AG10803 (cell line): ENCODE measurements at places on chromosomes 5 and 9.

DNA sequence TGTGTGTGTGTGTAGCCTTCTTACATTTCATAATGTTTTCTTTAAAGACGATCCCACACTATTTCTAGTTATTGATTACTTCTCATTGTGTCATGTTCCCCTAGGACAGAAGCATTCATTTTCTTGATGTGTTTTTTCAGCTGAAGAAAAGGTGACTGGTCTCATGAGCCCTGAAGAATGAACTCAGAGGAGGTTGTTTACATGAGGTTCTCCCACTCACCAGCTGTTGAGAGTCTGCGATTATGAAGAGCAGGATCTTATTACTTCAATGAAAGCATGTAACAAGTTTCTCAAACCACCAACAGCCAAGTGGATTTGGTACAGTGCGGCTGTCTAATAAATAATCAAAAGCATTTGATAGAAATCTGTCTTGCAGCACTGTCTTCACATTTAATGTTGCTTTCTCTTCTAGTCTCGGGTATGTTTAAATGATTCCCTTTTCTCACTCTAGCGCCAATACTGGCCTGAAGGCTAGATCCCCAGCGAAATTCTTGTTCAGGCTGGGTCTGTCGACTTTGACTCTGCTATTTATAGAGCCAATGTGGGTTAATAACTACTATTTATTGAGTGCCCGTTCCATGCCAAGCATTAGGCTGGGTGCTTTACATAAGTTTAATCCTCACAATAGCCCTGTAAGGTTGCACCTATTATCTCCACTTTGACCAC, 9.6 kb upstream of the FSD1L start:
- peak; percentile 49 for DNase-seq

- no peak for DNase-seq
These were observed 607 bp upstream of the HNRNPAB start for GRCh38 chr5:178203670-178204181.

GRCh38 chr9:89522959-89523285, 25.0 kb upstream of the SEMA4D start:
- DNase-seq = no peak

DNA sequence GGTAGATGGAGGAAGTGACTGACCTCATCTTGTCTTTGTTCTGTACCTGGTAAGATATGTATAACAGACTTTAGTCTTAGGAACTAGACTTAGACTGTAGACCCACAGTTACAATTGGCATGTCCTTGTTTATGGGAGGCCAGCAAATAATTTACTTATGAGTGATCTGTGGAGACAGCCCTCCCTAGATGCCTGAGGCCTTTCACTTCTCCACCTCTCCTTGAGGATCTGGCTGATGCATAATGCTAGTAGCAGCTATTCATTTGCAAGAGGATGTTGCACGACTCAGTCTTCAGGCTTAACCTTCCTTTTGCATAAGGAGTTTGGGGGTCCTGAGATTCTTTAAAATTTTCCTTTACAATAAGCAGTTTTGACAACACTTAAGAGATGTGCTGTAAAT, 100.7 kb downstream of the YTHDC2 start:
- no peak for DNase-seq

GRCh38 chr9:84609779-84610178, 59.8 kb upstream of the NTRK2 start:
- DNase-seq = no peak

DNA sequence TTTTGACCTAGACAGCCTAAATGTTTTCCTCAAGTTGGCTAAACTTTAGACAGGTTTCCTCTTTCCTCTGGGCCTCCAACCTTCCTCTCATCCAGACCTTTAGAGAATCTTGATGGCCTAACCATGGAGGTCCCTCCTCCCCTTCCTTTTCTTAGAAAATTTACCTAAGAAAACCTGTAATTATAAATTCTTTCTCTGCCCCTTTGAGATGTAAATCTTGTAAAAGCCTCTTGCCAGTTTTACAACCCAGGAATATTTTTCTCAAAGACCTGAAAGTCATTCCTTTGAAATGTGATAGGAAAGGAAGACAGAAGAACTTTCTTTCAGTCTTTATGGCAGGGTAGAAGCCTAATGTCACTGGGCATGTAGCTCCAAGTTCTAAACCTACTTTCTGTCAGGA, 1752.6 kb upstream of the C9orf72 start:
- no peak for DNase-seq

DNA sequence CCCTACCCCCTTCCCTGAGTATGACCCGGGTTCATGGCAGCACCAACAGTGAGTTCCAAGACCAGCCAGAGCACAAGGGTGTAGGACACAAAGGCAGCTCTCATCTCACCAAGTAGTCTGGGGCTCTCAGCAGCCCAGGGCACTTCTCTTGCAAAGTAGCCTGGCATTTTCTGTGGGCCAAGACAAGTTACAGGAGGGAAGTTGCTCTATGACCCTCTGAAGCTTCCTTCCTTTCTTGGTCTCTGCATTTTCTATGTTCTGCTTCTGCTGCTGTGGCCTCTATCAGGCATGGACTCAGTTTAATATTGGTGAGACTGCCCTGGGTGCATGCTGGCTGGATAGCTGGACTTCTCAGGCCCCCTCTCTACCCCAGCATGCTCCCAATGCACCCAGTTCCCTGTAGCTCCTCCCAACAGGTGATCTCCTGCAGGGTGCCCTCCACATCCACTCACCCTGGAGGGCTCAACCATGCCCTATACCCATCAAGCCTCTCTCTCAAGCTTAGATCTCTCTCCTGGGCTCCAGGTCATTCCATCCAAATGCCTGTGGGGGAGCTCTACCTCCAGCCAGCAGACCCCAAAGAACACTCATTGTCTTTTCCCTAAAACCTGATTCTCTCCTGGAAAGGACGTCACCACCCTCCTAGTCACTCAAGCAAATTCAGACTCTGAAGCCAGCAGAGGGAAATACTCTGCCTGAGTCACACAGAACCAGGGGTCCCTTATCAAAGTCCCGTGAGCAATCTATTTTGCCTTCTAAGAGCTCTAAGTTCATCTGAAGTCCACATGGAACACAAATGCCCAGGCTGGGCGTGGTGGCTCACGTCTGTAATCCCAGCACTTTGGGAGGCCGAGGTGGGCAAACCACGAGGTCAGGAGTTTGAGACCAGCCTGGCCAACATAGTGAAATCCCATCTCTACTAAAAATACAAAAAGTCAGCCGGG, 13.8 kb downstream of the TBC1D2 start:
- DNase-seq = no peak

- DNase-seq = peak; percentile 99
These were observed 29.5 kb downstream of the TGFBI start for GRCh38 chr5:136058039-136058971.

GRCh38 chr5:77761606-77762005, 14.5 kb downstream of the TBCA start:
- DNase-seq = peak; percentile 21

GRCh38 chr5:146848133-146848532, 30.4 kb downstream of the PPP2R2B start:
- DNase-seq = no peak

DNA sequence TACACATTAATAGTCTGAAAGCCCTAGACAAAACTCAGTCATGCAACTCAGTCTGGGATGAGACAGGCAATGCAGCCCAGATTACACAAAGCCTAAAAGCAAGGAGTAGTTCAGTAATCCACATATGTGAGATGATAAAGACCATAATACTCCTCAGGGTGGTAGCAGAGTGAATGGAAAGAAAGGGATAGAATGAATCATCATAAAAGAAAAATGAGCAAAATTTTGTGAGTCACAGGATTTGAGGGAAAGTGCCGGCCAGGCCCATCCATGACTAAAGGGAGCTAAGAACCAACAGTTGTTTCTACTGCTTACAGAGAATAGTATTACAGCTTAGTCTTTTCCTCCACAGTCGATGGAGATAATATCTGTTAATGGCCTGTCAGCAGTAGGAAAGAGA, 90.0 kb upstream of the POU5F2 start:
- DNase-seq = peak; percentile 87

GRCh38 chr9:35834260-35835215, 5.5 kb downstream of the TMEM8B start:
- DNase-seq = no peak

GRCh38 chr5:168822248-168822744, 243.1 kb upstream of the PANK3 start:
- no peak for DNase-seq

DNA sequence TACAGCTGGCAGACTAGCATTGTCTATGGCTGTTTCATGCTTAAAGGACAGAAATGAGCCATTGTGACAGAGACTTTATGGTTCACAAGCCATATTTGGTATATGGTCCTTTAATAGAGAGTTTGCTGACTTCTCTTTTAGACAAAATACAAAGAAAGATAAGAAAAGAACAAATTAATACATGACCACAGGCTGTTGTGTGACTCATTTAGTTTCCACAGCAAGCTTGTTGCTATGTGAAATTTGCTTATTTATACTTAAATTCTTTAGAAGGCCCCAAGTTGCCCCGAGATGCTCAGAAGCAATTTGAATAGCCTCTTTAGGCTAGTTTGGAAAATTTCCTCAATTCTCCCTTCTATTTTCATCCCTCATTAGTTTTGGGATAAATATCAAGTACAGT, 315.3 kb upstream of the RPS23 start:
- peak; percentile 4 for DNase-seq

DNA sequence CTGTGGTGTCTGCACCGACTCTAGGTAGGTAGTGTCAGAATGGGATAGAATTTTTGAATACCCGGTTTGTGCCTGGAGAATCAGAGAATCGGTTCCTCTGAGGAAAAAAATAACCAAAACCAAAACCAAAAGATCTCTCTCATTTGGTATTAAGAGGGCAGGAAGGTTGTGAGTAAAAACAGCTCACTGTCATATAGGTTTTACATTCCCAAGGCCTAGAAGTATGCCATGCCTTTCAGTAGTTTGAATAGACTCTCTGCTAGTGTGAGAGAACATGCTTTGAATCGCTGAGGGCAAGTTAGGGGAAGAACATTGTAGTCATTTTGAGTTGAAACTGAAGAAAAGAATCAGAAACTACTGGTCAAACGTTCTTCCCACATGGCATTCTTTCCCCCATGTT, 411.4 kb upstream of the CD180 start:
- no peak for DNase-seq

DNA sequence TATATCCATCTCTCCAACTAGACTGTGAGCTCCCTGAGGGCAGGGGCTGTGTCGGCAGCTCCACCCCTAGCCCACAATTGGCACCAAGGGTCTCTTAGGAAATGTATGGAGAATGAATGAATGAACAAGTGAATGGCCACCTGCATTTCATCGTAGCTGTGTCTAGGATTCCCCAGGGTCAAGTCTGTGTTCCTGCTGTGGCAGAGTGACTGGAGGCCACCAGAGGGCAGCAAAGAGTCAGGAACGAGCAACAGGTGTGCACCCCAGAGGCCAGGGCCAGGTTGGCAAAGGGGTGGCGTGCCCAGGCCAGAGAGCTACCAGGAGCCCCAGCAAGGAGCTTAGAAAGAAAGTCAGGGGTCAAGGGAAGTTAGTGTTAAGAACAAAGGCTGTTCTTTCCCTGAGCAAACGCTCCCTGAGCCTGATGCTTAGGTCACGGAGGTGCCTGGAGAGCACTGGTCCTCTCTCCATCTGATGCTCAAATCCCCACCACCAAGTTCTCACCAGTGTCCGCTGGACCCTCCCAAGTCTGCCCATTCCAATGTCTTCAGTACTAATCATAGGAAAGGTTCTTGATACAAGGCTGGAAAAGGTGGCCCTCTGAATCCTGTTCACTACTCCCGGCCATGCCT, 160.7 kb downstream of the PAX5 start:
- peak; percentile 47 for DNase-seq

- DNase-seq = no peak
These were observed 29.2 kb downstream of the OSMR start for GRCh38 chr5:38874948-38875456.

GRCh38 chr5:137072361-137073115, 426.6 kb downstream of the SPOCK1 start:
- peak; percentile 59 for DNase-seq

- no peak for DNase-seq
These were observed 33.5 kb upstream of the SNAPC3 start for GRCh38 chr9:15389173-15389572.

DNA sequence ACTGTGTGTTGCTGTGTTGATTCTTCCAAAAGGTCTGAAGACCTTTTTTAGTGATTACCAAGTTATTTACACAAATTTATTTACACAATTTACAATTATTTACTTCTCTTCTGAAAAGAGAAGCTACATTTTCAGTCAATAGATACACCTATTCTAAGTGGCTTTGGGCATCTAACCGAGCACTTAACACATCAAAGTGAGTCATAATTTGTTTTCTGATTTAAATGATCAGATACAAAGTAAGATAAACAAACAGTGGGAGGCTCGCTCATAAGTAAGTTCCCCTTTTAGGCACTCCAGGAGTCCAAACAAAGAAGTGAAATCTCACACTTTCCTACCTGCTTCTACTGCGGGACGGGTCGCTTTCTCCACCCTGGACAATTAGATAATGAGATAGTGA, 90.2 kb downstream of the APBA1 start:
- DNase-seq = no peak

DNA sequence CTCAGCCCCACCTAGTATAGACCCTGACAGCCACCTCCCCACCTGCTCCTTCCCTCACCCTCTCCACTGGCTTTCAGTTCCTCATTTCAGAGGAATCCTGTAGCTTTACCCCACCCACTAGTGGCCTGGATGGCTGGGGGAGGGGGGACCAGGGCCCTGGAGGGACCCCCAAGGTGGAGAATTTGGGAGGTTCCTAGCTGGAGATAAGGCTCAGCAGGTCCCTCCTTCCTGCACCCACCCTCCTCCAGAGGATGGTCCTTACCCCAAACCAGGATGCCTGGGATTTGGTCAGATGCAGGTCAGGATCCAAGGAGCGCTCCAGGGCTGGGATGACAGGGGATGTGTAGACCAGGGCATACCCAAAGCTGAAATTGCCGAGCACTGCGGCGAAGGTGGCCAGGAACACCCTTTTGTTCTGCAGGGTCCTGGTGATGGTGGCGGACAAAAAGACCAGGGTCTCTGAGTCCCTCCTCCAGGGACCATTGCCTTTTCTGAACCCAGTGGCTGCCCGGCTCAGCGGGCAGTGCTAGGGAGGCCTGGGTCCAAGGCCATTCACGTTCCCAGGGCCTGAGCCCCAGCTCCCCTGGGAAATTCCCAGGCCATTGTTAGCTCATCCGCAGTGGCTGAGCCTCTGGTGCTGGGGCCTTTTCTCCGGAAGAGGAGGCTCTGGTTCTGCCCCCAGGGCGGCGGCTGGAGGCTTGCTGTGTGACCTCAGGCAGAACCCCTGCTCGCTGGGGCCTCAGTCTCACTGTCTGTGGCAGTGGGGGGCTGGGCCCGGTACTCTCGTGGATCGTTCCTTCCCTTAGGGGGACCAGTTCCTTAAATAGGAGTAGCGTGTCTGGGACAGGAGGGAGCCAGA, 678 bp downstream of the SLC2A6 start:
- peak; percentile 25 for DNase-seq

DNA sequence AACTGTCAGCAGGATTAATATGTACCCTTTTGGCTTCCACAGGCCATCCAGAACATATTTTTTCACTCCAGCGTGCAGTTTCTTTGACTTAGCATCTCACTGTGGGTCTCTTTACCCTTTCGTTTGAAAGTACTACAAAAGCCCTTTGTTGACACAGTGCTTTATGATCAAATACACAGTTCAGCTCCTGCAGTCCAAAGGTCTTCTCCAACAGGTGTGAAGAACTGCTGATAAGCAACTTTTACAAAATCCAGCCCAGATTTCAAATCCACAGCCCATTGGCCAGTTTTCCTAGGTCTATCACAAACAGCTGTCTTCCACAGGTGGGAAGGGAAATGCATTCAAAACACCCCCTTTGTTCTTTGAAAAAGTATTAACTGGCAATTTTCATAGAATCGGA, 54.8 kb downstream of the MYO10 start:
- no peak for DNase-seq

- DNase-seq = no peak
These were observed 642 bp upstream of the ITGA1 start for GRCh38 chr5:52786949-52787599.
